ENCODE measurements at places on chromosomes 12 and 14.

- DNase-seq: no peak
Measured at GRCh38 chr14:99749142-99749541, 44.1 kb upstream of the EML1 start.

DNA sequence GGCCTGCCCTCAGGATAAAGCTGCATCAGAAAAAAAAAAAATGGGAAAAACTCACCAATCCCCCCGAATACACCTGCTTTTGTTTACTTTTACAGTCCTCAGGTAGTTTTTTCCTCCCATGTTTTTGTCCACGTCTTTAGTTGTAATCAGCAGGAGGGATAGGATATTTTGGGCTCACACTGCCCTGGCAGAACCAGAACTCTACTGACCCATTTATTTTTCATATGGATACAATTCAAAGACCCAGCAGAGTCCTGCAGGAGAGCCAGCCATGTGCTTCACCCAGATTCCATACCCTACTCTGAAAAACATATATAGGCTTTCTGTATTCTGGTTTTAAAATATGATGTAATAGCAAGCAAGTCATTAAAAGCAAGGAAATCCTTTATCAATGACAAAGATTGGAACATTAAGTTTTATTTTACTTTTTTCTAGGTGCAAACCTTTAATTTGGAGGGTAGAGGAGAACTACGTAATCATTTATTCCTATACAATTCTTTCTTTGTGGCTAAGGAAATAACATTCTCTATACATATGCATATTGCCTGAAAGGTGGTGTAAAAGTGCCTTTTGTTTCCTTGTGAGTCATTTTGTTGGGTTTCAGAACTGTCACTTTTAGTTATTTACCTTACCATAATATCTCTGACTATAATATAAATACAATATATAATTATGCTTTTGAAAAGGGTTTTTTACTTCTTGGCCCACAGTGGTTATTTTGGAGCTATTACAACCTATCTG lies 19.1 kb downstream of the DACT1 start:
- no peak for DNase-seq

DNA sequence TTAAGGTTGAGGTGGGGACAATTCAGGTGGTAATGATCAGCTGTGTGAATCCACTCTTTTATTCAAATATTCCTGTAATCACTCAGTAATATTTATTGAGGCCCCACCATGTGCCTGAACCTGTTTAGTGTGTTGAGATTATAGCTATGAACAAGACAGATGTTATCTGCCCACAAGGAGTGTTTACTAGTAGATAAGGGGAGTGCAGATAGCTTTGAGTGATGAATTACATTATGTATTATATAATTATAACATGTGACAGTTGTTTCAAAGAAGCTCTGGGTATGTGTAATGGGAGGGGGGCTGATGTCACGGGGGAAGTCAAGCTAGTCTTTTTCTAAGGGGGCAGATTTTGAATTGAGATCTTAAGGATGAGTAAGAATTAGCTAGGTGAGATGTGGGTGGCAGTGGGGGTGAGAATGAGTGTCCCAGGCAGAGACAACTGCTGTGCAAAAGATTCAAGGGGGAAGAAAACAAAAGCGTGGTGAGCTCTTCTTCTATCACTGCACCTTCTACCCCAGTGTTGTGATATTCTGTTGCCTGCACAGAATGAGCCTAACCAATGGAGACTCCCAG lies 21.3 kb upstream of the SRRM4 start:
- DNase-seq: no peak

- peak; percentile 54 for DNase-seq
Measured at GRCh38 chr12:12723681-12724420, 6.7 kb downstream of the CDKN1B start.

GRCh38 chr12:41981013-41981412 lies 163.7 kb downstream of the GXYLT1 start:
- no peak for DNase-seq

DNA sequence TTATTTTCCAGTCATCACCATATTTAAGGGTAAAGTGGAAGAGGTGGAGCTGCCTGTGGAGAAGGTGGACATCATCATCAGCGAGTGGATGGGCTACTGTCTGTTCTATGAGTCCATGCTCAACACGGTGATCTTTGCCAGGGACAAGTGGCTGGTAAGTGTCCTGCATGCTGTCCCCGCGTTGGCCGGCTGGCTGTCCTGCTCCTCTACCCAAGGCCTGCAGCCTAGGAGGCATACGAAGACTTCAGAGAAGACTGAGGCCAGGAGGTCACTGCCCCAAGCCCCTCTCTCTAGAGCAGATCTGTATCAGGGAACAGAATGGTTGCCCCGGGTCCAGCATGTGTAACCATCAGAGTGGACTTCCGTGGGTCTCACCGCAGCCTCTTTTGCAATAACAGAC lies 77.7 kb downstream of the PRMT8 start:
- no peak for DNase-seq

- DNase-seq: no peak
Measured at GRCh38 chr12:5442251-5443006, 10.5 kb downstream of the NTF3 start.

DNA sequence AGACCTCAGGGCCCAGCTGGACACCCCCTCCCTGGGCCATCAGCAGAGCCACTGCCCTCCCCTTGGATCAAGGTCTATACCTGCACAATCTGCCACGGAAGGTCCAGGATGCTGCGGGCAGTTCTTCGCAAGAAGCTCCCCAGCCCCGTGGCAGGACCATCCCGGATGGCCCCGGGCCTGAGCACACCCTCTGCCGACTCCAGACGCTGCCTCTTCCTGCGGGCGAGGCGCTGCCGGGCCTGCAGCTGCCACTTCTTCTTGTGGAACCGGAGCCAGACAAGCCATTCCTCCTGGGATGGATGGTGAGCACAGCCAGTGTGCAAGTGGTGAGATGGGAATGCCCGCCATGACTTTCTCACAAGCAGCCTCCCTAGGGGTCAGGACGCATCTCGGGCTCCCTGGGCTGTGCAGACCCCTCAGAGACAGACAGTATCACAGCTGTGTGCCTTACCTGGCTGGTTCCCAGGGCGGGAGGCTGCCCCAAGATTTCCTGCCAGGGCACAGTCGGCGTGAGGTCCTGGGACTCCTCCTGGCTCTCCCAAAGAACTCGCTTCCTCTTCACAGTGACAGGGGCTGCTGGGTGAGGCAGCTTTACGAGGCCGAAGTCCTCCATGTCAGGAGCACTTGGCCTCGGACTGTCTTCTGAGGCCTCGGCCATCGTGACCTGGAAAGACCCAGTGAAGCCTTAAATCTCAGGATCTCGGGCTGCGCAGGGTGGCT lies 30.8 kb downstream of the P2RX2 start:
- DNase-seq: no peak

DNA sequence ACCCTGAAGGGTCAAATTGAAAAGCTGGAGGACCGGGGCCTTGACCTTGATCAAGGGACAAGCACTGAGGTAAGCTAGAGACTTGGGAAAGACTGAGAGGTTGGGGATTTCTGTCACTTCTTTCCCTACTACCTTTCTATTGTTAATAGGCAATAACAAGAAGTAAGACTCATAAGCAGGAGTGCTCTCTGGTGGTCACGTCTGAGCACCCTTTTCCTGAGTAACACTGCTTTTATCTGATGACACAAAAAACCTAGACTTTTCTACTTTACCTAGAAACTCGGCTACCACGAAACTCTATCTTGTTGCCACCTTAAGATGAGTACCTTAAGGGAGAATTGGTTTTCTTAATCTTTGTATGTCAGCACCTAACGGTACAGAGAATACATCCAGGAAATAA lies 35.5 kb upstream of the PPFIBP1 start:
- DNase-seq: no peak
